Hematopoietic multipotent progenitor cell treated with erythropoietin and hydrocortisone succinate and interleukin-3 and kit ligand, for 17 days (in vitro differentiated cells): ENCODE measurements at places on chromosomes 7 and 10.

DNA sequence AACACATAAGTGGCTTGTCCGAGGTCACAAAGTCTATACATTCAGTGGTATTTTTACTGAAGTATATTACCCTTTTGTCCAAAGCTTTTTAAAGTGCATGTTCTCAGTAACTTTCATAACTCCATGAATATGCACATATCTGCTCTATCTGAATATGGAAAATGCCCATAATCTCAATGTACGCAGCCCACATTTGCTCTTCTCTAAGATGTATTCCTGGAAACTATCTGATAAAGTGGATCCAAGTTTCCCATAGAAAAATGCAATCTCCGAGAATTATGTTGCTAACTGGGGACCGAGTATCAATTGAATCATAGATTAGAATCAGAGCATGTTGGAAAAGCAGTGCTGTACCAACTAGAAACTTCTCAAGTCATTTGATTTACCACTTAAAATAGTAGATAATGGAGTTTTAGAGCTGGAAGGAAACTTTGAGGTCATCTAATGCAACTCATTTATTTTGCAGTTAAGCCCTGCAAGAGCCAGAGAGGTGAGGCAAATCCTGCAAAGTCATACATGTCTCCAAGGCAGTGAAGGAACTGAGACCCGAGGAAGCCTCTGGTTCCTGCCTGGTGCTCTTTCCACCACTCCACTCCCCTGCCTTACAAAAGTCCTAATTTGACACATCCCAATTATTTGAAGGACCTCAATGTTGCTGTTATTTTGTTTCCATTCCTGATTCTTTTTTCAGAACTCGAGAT, 69.4 kb downstream of the CYCS start:
- DNase-seq = no peak

- DNase-seq = no peak
These were observed 7.0 kb upstream of the CYP3A4 start for GRCh38 chr7:99791021-99791420.

- DNase-seq = no peak
These were observed 73.4 kb downstream of the GOLGA7B start for GRCh38 chr10:97923057-97923456.

DNA sequence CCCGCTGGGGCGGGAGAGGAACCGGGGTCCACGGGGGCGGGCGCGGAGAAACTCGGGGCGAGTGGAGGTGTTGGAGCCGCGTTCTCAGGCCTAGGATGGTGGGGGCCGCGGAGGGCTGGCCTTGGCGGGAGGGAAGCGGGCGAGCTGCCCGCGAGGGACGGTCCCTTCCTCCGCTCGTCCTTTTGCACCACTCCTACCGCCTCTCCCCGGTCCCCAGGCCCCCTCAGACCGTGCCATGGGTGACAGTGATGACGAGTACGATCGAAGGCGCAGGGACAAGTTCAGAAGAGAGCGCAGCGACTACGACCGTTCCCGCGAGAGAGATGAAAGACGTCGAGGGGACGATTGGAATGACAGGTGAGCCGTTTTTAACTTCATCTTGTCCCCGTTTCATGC, 451 bp downstream of the SRRT start:
- peak; percentile 38 for DNase-seq

GRCh38 chr10:27446091-27446918, 57.8 kb upstream of the RAB18 start:
- peak; percentile 29 for DNase-seq

GRCh38 chr10:109019001-109019424, 904.3 kb downstream of the XPNPEP1 start:
- no peak for DNase-seq

DNA sequence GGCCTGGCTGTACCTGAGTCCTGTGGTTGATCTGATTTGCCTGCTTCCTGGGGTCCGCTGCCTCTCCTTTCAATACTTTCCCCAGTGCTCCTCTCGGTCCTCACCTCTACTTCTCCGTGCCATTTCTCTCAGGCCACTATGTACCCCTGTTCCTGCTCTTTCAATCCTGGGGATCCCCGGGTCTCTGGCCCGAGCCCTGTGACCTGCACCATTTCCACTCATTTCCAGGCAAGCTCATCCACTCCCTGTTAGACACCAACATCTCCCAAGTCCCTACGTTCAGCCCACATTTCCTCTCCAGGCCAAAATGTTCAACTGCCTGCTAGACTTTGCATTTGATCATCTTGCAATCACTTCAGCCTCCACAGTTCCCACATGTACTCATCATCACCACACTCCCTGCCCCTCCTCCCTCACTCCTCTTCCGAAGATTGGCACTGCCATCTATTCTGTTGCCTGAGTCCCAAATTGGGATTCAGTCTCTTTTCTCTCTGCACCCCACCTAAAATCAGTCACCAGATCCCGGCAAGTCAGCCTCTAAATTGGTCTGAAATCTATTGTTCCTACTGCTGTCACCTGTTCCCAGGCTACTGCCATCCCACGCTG, 34.4 kb upstream of the ZMIZ1 start:
- DNase-seq = no peak

GRCh38 chr7:157046681-157047080, 36.2 kb upstream of the MNX1 start:
- DNase-seq = no peak

DNA sequence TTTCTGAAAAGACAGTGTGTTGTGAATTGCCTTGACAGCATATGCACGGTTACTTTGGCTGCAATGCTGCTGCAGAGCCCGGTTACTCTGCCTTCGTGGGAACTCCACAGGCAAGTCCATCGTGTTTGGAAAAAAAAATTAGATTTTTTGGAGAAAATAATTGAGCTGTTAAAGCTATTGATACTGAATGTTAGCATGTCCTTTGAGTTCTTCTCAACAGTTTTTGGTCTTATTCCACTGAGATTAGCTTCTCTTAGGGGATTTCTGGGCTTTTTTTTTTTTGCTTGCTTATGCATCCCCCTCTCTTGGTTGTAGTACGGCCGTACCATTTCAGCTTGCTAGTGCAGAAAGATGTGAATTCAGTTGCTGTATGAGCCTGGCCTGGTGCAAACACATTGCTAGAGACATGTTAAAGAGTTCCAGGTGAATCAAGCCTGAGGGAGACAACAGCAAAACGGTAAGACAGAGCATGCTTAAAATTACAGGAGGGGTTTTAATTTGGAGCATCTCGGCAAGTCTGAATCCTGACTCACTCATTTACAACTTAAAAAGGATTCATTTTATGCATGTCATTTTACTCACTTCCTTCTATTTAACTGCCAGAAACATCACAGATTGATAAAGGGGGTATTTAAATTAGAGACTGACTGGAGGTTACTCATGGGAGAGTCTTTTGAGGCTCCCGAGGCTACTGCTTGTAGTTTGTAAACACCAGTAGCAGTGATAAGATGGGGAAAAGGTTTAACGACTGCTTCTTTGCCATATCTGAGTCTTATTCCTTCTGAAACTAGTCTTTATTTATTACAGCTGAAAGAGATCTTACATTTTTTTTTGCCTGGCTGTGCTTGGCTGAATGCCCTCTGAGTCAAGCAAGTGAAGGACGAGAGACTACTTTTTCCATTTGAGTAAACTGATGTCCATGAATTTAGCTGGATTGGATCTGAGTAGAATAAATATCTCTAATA, 113.7 kb downstream of the CDK14 start:
- DNase-seq = no peak

- no peak for DNase-seq
These were observed 241.6 kb upstream of the MKI67 start for GRCh38 chr10:128367807-128368206.

- DNase-seq = no peak
These were observed 39.0 kb upstream of the KIF5B start for GRCh38 chr10:32095116-32095733.

DNA sequence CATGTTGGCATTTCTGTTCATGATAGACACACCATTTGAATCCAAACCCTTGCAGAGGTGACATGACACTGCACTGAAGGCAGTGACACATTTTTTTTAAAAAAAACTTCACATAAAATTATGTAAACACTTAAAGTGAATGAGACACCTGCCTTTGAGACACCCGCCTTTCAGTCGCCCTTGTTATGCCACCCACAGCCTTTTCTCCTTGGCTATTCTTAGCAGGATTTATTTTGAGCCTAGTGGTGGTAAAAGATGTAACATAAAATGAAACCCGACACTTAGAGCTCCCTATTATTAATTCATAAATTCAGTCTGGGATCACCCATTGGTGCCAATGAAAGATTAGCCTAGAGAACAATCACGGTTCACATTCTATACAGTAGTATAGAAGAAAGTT, 161.3 kb downstream of the DYNC1I1 start:
- no peak for DNase-seq

DNA sequence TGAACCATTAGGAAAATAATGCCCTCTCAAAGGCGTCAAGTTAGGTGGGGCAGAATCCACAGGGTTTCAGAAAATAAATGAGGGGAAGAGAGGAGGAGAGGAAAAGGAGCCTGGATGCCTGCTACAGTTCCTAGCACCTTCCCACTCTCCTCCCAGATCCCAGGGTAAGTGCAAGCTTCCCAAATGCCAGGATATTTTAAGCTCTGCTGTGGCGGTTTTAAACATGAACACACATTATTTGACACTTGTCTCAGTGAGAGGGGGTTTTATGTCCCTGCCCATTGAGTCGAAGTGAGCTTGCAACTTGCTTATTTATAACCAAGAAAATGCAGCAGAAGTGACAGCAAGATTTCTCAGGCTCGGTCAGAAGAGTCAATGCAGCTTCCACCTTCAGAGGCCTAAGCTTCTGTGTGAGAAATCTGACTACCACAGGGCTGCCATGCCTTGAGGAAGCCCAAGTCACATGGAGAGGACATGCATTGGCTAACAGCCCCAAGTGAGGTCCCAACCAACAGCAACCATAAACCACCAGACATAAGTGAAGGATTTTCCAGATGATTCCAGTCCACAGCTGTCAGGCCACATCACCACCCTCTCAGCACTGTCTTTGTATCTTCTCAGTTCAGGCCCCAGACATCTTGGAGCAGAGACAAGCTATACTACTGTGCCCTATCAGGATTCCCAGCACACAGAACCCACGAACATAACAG, 17.9 kb upstream of the BMPER start:
- no peak for DNase-seq

GRCh38 chr10:70410608-70411007, 6.7 kb downstream of the EIF4EBP2 start:
- DNase-seq = no peak

DNA sequence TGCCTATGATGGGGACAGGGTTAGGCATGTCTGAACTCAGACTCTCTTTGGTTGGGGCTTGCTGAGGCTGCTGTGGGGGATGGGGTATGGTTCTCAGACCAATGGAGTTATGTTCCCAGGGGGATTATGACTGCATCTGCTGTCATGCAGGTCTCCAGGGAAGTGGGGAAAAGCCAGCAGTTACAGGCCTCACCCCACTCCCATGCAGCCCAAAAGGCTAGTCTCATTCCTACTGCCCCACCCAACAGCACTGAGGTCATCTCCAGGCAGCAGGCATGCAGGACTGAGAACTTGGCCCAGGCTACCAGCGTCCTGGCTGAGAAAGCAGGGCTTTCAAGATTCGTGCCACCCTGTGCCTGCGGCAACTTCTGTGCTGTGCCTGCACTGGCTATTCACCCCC, 373.3 kb downstream of the HTR7 start:
- DNase-seq = no peak

DNA sequence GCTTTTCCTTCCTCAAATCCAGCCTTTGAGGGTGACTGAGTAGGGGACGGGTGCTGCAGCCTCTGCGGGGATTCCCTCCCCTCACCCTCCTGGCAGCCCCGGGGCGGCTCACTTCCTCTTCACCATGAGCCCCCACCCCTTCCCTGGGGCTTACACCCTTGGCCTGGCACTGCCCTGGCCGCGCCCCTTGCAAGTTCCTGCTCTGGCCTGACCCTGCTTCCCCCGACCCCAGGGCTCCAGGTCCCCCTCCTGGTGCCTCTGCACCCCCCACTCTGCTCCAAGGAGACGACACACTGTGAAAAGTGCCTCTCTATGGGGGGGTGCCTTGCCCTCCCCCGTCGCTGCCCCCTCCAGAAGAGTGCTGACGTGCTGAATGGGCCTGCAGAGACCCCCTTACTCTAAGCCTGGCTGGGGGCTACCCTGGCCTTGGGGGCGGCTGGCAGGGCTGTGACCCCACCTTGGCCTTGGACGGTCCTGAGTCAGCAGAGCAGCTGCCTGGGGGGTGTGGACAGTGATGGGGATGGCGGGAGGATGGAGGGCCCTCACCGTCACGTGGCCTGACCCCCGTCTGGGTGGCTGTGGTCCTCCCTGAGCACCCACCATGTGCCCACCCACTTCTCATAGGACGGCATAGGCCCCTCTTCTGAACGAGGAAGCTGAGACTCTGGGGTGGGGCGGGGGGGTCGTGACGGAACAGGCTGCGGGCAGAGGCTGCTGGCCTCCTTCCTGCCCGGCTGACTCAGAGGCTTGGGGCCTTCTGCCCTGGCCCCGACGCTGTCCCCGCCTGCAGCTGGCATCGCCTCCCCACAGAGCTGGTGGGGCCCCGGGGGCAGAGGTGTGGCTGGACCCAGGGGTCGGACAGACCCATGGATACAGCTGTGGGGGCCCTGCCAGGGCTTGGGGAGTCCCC, 9.8 kb downstream of the LFNG start:
- DNase-seq = no peak

GRCh38 chr10:2548071-2548470, 519.3 kb upstream of the PFKP start:
- no peak for DNase-seq

- DNase-seq = no peak
These were observed 22.8 kb downstream of the CYP17A1 start for GRCh38 chr10:102814453-102814871.

- DNase-seq = no peak
These were observed 251.2 kb downstream of the BAMBI start for GRCh38 chr10:28928484-28928883.

DNA sequence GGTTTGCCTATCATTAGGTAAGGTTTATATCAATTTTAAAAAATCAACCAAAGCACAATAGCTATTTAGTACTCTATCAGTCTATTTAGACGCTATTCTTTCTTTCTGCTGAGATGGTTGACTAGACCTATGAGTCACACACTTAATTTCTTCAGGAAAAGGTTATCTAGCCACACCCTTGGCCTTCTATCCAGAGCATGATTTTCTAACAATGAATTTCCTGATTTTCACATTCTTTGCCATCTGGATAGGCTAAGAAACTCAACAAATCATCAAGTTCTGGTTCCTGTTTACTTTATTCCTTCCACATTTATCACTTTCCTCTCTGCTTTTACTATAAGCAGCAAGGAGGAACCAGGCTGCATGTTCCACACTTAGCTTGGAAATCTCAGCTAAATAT, 8.1 kb downstream of the PRPS1L1 start:
- DNase-seq = no peak

GRCh38 chr10:94402843-94403379, 570 bp downstream of the TBC1D12 start:
- no peak for DNase-seq
